ENCODE measurements at places on chromosomes 2 and 18.

DNA sequence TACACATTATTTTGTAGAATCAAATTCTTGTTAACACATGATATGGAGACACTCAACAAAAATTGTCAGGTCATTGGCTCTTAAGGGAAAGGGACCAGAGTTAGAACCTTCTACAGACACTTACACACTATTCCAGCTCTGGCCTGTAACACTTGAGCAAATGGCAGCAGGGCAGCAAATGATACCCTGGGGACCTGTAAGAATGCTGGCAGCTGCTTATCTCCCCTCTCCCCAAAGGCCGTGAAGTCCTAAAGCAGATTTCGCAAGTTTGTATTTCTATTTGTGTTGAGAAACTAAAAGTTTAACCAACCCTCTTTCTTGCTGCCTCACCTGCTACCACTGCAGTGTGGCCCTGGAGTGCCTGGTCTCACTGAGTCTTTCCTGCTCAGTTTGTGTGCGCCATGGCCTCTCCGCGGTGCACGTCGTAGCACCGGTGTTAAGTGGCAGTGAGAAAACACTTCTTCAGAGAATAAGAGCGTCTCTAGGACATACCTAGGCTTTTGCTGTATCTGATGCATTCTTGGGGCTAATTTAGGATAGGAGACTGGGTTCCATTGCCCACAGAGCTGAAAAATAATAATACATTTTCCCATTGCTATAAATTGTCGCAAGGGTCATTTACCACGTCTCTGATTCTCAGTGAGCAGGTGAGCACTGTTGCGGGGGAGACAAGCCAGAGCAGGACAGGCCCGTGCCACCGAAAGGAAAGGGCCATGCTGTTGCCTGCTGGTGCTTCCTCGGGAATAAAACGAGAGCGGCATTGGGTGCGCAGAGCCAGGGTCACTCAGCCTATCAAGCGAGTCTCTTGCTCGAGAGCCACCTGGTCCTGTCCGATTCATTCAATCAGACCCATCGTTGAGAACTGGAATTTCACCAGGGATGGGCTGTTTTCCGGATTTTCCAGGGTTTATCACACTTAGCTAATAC lies 204.9 kb downstream of the PTGR3 start:
- no peak for DNase-seq

- DNase-seq = no peak
These were observed 26.6 kb downstream of the CD28 start for GRCh38 chr2:203732953-203733510.

- DNase-seq = no peak
These were observed 108.5 kb downstream of the WDSUB1 start for GRCh38 chr2:159177957-159178356.

DNA sequence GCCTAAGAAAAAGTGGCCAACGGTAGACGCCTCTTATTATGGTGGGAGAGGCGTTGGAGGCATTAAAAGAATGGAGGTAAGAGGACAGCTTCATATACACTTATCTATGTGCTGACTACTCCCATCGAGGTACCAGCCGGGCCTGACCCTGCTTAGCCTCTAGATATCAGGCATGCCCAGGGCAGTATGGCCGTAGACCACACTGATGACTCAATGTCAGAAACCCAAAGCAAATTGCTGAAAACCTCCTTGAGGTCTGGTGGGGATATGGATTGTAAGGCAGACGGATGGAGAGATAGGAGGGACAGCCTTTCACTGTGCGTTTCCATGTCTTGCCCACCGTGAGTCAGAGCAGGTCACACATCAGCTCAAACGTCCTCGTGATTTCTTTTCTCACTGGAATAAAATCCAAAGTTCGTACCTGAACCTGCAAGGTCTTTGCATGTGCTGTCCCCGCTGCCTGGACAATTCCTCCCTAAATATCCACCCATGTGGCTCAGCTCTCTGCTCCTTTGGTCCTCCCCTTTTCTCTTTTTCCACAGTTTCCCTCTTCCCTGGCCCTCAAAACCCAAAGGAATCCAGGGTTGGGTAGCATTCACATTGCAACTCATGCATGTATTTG lies 168.9 kb downstream of the ANTXR1 start:
- DNase-seq = no peak

- no peak for DNase-seq
These were observed 32.3 kb downstream of the EML6 start for GRCh38 chr2:54755641-54756326.

- no peak for DNase-seq
These were observed 2.1 kb downstream of the HADHB start for GRCh38 chr2:26246818-26247217.

DNA sequence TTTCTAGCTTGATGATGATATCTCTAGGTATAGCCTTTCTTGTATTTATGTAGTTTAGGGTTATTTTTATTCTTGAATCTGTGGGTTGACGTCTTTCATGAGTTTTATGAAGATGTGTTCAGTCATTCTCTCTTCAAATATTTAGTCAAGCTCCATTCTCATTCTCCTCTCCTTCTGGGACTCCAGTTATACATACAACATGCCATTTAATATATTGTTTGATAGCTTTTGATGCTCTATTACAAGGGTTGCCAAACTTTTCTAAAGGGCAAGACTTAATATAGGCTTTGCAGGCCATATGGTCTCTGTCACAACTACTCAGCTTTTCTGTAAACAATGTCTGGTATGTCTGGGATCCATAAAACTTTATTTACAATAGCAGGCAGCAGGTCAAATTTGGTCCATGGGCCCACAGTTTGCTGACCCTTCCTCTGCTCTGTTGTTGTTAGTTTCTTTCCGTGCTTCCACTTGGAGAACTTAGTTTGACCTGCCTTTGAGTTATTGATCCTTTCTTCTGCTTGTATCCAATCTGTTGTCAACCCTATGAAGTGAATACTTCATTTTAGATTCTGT lies 40.6 kb upstream of the GPAT2 start:
- no peak for DNase-seq

DNA sequence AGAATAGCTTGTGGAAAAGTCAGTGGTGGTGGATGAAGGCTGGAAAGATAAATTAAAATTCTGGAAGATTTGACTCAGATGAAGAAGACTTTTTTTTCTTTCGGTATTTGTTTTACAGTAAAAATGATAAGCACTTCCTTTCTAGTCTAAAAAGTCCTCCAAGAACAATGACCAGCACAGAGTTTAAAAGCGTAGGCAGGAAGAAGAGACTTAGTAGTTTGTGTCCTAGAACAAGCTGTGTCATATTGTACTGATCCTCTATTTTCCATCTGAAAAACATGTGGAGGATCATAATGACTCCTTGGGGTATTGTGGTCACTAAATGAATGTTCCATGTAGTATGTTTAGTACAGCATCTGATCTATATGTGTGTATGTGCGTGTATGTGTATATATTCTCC lies 132.4 kb upstream of the FSHR start:
- no peak for DNase-seq

DNA sequence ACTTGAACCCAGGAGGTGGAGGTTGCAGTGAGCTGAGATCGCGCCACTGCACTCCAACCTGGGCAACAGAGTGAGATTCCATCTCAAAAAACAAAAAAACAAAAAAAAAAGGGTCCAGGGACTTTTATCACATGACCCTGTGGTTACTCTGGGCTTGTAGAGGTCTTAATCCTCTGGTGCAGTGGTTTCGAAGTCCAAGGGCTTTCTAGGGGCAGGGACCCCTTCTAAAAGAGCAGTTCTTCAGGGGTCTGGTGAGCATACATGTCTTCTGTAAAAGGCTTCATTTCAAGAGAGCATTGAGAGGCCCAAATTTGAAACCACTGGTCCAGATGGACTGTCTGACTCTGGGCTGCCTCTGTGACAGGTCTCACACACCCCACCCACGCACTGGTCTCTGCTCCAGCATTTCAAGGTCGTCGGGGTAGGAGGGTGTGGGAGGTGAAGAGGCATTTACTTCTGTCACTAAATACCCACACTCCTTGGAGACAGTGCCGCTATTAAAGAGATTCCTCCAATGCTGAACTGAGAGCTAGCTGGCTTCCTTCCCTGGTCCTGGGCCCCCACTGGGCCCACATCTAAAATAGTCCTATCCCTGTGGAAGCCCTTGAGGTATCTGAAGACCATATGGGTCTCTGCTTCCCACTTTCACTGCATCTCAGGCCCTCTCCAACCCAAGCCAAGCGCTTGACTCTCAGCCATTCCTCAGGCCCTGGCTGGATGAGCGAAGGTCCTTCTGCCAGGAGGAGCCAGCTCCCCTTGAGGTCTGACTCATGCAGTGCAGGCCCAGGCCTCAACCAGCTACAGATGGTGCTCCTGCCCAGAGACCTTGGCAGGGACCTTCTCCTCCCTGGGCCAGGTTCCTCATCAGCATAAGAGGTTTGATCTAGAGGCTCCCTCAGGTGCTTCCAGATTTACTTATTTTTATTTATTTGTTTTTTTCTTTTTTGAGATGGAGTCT lies 44.8 kb downstream of the PAX8 start:
- DNase-seq = no peak

DNA sequence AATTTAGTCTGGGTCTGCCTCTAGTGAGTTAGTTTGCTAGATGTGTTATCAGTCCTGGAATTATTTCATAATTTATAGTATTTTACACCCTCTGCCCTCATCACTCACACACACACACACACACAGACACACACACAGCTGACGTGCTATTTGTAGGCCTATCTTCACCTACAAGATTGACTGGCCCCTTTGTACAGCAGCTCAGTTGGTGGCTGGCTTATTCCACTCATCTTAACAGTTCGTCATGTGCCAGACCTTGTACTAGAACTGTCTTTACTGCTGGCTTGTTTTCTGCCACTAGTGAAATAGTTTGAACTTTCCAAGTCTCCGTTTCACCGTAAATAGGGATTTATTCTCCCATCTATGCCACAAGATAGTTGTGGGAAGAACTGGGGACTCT lies 21.3 kb downstream of the CENPO start:
- no peak for DNase-seq

GRCh38 chr2:170339750-170340692 lies 162.1 kb downstream of the MYO3B start:
- DNase-seq = no peak

- no peak for DNase-seq
These were observed 62.4 kb downstream of the WDPCP start for GRCh38 chr2:63525905-63526304.

DNA sequence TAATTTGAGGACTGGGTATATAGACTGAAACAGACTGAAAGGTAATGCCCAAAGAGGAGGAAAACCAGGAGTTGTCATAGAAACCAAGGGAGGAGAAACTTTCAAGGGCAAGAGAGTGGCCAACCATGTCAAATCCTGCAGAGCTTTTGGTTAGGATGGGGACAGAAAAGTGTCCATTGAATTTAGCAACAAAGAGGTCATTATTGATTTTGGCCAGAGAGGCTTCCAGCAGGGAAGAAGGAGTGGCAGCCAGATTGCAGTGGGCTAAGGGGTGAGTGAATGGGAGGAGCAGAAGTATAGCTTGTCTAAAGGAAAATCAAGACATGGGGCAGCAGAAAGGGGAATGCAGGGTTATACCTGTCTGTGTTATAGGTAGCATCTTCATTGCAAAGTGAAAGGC lies 194.0 kb downstream of the CAMKMT start:
- DNase-seq = no peak

DNA sequence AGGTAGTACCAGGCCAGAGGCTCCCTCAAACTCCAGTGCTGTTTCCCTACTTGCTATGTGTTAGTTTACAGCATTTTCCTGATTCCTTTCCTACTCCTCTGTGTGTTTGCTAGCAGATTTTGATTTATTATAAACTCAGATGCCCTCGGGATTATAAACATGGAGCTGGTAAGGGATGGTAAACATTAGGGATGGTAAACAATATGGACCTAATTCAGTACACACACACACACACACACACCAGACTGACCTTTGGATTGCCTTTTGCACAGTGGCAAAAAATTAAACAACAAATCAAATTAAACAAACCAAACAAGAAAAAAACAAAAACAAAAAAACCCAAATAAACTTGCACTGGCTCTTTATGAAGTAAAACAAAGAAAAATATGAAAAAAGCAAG lies 55.4 kb upstream of the ACVR1 start:
- DNase-seq = no peak

DNA sequence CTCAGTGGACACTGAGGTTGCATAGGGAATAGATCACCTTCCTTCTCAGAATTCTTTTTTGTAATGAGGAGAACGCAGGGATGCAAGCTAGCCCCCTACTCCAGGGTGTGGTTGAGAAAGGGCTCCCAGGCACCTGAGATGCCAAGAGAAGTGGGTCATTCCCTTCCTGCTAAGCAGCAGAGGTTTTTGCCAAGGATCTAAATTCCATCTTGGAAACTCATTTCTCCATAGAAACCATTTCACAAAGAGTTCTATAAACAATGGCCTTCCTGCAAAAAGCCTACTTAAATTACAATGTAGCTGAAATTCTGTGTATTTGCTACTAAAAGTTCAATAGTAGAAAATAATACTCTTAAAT lies 3.7 kb upstream of the PPP3R1 start:
- no peak for DNase-seq

GRCh38 chr18:61831071-61831470 lies 61.7 kb downstream of the RNF152 start:
- DNase-seq = no peak

- DNase-seq = no peak
These were observed 413.3 kb downstream of the TSN start for GRCh38 chr2:122168799-122169198.

DNA sequence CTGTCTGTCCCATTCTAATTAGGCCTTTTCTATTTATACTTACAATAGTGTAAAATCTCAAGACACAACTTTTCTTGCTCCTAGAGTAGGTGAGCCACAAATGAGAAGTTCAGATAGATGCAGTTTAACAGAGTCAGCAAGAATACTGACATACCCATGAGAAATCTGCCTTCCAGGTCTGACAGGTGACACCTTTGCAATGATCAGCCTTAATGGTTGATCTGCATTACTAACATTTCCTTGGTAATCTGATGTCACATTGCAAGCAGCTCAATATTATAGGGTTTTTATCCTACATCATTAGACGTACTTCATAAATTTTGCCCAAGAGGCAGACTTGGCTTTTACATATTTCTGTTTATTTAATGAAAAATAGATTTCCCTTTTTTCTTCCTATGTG lies 359.3 kb upstream of the VWC2L start:
- DNase-seq = no peak

GRCh38 chr2:60586081-60586480 lies 32.6 kb upstream of the BCL11A start:
- no peak for DNase-seq

- no peak for DNase-seq
These were observed 58.7 kb downstream of the SLC25A12 start for GRCh38 chr2:171835386-171835785.

DNA sequence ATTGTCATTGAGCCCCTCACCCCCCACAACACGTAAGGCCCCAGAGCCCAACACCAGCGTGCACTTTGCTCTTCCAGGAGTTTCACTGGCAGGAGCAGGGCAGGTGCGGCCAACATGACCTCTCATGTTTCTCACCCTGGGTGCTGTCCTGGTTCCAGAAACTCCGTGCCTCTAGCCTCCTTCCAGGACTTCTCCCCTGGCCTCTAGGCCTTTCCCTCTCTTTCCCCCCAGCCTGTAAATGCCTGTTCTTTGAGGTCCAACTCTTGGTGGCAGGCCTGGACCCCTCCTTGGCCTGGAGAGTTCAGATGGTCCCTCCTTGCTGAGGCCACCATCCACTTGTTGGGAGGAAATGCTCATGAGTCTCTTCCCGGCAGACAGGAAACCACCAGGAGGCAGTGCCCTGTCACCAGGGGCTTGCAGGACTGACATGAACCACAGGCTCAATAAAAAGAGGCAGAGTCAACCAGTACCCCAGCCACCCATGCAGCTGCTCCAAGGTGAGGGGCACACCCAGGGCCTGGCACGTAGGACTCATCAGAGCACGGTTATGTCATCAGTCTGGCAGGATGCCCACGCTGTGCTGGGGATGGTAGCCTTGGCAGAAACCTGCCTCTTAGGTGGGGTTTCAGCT lies 1.5 kb downstream of the MALL start:
- no peak for DNase-seq

GRCh38 chr2:196389670-196390069 lies 218.3 kb upstream of the STK17B start:
- DNase-seq = no peak

- no peak for DNase-seq
These were observed 81.4 kb downstream of the TGOLN2 start for GRCh38 chr2:85246348-85246747.
